Stimulated activated CD4-positive, alpha-beta T cell treated with anti-CD3 and anti-CD28 coated beads, Interleukin-4, amount 100 ng/mL, for 24 hours (primary cell): ENCODE measurements at places on chromosomes 1 and 21.

GRCh38 chr21:16540966-16541727 is 811.4 kb downstream of the USP25 start:
- no peak for DNase-seq

GRCh38 chr1:54325703-54326461 is 80.3 kb downstream of the SSBP3 start:
- no peak for DNase-seq

GRCh38 chr1:116415200-116415698 is 42.2 kb downstream of the ATP1A1 start:
- DNase-seq: no peak

GRCh38 chr1:219587401-219587800 is 25.5 kb downstream of the ZC3H11B start:
- DNase-seq: no peak

- DNase-seq: no peak
Observed at GRCh38 chr21:28135646-28136045, 857.0 kb downstream of the LTN1 start.

- DNase-seq: no peak
Observed at GRCh38 chr1:159100589-159100988, 24.0 kb upstream of the AIM2 start.

- no peak for DNase-seq
Observed at GRCh38 chr1:222234351-222234750, 313.6 kb downstream of the HHIPL2 start.

DNA sequence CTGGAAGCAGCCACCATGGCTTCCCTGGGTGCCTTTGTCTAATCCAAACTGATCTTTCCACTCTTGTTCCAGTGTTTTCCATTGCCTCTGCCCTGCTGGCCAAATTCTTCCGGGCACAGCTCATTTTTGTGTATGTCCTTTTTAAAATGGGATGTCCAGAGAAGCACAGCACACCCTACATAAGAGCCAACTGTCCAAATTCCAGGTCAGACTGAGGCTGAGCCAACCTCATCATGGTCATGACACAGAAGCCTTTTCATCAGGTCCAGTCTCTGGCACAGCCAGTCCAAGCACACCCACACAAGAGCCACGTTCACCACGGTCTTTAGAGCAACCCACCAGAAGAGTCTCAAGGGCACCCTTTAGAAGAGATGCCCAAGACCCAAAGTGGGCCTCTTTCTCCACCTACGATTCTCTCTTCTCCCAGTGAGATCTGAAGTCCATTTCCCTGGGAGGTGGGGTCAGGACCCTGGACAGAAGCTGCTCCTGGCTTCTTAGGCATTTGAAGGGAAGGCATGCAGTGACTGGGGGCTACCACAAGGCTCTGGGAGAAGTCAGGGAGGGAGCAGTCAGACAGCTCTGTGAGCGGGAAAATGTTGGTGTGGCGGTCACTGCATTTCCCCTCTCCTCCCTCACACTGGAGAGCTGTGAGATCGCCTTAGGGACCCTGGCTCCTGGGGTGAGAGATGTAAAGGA is 53.2 kb downstream of the SYT2 start:
- DNase-seq: no peak

- DNase-seq: no peak
Observed at GRCh38 chr21:43813656-43813980, 24.2 kb downstream of the RRP1 start.

- DNase-seq: no peak
Observed at GRCh38 chr1:34073028-34073695, 91.9 kb downstream of the CSMD2 start.

DNA sequence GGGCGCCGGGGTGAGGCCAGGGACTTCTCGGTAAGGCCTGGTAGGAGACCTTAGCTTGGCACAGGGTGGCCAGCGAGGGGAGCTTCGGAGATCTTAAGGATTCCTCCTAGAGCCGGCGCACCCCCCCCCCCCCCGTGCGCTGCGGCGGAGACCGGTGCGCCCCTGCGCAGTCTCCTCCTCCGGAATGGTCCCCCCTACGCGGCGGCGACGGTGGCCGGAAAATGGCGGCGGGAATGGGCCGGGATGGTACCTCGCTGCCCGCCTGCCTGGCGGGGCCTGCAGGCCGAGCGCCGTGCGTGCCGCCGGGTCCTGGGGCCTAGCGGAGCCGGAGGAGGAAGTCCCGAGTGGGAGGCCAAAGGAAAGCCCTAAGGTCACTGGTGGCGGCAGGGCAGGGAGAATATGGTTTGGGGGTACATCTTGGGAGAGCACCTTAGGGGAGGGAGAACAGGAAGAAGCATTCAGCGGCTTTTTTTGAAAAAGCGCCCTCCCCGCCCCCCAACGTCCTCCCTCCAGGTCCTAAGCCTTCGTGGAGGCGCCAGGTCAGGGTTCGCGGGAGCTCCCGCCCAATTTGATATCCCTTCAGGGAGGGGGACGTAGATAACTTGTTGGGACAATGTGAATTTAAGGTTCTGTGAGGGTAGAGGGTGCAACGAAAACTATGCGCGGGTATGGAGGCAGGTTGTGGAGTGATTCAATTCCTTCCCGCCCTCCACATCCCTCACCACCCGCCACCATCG is 429 bp downstream of the SRRM1 start:
- no peak for DNase-seq
